Hair follicular keratinocyte (primary cell): ENCODE measurements at places on chromosomes 5 and 9. TPM values are rescaled to one million over a fixed set of nuclear protein-coding genes. Genes with fewer than 3 reads are reported as not detected.

The SLC36A2 gene
- not detected in 2 replicates for total RNA-seq

The OR13J1 gene
- total RNA-seq: not detected in 2 replicates

The KIF4B gene
- not detected in 2 replicates for total RNA-seq

The TOR1A gene
- total RNA-seq: 45.7 and 54.8 TPM in 2 replicates

The S100Z gene
- total RNA-seq: not detected in 2 replicates

The SCGB3A1 gene
- not detected in 2 replicates for total RNA-seq

The PCDHA11 gene
- total RNA-seq: under 0.01 TPM in 1 of 2 replicates, not detected in the other
